ENCODE measurements at places on chromosomes 11 and 22.

DNA sequence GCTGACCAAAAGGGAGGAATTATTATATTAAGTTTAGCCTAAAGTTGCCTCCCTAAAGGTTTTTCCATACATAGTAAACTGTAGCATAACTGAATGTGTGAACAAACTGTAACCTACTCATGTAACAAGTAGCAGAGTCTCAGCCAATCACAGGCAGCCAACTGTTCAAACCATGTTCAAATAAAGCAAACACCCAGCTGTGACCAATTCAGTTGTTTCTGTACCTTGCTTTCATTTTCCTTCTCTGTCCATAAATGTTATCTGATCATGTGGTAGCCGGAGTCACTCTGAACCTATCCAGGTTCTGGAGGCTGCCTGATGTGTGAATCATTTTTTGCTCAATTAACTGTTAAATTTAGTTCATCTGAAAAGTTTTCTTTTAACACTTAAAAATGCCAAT, 373.5 kb downstream of the GUCY1A2 start:
- DNase-seq: no peak

DNA sequence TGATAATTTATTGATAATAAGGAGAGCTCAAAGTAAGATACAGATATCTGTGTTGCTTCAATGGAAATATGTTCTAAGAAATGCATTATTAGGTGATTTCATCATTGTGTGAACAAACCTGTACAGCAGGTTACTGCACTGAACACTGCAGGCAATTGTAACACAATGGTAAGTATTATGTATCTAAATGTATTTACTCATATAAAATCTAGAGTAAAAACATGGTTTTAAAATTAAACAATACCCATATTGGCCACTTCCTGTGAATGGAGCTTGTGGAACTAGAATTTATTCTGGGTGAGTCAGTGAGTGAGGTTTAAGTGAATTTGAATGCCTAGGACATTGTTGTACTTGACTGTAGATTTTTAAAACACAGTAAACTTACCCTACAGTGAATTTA, 722.9 kb upstream of the RAG2 start:
- no peak for DNase-seq

GRCh38 chr22:37346505-37346895, 64.2 kb downstream of the CYTH4 start:
- DNase-seq: no peak

GRCh38 chr11:17515443-17516176, 28.6 kb downstream of the USH1C start:
- no peak for DNase-seq

DNA sequence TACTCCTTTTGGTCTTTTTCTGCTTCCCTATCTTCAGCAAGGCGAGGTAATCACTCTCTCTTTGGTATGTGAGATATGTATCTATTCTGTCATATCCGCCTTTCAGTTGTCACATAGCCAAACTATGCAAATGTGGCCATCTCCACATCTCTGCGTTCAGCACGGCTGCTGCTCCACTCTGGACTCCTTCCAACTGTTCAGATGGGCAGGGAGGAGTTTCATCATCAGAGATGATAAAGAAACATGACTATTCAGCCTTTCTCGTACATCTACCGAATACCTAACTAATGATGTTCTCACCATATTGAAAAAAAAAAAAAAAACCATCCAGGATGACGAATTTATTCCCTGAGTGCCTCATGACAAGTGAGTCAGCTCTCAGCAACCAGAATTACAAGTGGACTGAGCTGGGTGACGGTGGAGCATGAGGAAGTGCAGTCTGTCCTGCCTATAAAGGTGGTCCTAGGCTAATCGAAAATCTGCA, 899.6 kb downstream of the OPCML start:
- DNase-seq: no peak

DNA sequence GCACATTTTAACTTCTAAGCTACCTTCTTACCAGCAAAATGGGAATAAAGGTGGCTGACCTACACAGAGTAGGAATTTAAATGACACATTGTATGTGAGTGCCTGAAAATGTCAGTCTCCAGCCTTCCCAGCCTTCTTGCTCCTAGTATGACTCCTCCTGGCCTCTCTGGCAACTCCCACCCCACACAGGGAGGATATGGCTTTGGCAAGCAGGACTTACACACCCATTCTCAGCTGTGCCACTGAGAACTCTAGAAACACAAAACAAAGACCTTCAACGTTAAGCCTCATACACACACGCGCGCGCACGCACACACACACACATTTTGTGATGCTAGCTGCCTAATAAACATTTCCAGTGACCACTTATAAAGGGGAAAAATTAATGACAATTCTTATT, 65.8 kb downstream of the PACSIN2 start:
- no peak for DNase-seq

GRCh38 chr22:30305906-30306626, 16.8 kb upstream of the CASTOR1 start:
- DNase-seq: no peak

DNA sequence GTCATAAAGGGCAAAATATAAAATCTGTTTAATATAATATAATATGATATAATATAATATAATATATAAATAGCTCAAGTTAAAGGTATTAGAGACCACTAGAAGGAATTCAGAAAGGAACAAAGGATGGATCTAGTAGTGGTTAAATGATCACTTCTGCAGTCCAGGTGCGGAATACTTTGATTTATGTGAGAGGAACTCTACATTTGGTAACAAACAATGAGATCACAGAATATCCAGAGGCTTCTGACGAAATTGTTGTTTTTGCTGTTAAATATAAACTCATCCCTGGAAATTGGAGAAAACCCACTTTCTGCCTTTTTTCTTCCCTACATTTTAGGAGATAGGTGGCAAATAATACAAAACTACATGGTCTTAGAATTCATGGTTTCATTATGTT, 36.0 kb downstream of the ATXN10 start:
- DNase-seq: no peak

DNA sequence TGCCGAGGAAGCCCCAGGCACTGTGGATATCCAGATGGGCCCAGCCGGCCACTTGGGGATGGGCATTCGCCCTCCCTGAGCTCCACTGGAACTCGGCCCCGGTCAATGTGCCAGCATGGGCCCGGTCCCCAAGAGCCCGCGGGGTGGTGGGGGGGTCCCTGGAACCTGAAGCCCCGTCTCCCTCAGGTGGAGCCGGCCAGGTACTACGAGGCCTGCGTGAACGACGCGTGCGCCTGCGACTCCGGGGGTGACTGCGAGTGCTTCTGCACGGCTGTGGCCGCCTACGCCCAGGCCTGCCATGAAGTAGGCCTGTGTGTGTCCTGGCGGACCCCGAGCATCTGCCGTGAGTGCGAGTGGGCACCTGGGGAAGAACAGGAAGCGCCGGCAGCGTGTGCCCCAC, 21.2 kb downstream of the MUC5AC start:
- no peak for DNase-seq

DNA sequence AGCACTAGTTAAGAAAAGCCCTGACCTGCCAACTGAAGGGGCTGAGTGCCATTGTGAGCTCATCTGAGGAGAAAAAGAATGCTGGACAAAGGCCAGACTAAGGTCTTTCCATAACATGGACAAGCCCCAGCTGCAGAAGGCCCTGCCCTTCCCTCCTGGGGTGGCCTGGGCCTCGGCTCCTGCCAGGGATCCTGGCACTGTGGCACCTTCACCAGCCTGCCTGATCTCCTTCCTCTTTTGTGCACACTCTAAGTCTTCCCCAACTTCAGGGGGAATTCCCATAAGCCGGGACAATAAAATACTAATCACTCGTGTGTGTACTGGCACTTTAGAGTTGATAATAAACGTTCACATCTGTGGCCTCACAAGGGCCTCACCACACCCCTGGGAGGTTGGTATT, 9.9 kb downstream of the TMPRSS13 start:
- no peak for DNase-seq

- DNase-seq: no peak
Measured at GRCh38 chr22:50004918-50005317, 7.6 kb downstream of the IL17REL start.

- DNase-seq: no peak
Measured at GRCh38 chr11:75542088-75542438, 16.3 kb upstream of the GDPD5 start.

DNA sequence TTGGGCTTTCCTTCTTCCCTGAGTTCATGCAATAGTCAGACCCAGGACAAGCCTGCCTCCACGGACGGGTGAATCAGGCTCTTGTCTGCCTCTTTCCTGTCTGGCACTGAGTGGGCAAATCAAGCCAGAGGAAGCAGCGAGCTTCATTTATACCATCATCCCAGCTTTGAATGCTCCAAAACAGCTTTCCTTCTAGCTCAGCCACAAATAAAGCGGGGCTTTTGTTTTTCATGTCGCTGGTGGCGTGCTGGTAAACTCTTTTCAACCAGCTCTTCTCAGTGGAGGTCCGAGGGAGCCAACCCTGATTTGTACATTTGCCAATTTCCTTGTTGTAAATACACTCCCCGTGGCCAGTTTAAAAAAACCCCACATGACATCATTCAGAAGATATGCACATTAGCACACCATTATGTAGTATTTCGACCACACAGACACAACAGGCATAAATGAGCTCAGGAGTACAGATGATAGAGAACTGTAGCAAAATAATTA, 8.6 kb downstream of the C11orf91 start:
- peak; percentile 15 for DNase-seq

DNA sequence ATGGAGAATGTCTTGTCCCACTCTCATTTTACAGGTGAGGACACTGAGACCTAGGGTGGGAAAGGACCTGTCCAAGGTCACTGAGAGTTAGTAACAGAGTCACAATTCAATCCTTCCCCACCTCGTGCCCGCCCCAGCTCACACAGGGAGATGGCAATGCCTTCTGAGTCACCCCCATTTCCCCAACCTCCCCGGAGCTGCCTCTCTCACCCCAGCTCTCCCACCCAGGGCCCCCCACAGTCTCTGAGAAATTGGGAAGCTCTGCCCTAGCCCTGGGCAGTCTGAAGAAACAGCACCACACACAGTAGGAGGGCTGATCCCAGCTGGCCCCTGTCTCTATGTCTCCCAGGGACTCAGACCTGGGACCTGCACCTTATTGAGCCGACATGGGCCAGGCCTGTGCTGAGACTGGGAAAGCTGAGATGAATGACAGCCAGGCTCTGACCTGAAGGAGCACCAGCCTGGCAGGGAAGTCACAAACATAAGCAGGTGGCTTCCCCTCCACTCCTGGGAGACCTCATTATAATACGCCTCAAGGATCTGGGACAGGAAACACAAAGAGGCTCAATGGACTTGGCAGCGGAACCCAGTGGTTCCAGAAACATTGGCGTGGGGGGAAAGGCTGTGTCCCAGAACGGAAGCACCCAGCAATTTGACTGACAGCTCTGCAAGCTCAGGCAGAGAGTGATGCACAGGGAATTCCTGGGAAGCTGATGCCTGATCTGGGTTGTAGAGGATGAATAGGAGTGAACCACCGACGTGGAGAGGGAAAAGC, 51.0 kb downstream of the CD6 start:
- no peak for DNase-seq
